ENCODE measurements at places on chromosomes 1 and 21.

DNA sequence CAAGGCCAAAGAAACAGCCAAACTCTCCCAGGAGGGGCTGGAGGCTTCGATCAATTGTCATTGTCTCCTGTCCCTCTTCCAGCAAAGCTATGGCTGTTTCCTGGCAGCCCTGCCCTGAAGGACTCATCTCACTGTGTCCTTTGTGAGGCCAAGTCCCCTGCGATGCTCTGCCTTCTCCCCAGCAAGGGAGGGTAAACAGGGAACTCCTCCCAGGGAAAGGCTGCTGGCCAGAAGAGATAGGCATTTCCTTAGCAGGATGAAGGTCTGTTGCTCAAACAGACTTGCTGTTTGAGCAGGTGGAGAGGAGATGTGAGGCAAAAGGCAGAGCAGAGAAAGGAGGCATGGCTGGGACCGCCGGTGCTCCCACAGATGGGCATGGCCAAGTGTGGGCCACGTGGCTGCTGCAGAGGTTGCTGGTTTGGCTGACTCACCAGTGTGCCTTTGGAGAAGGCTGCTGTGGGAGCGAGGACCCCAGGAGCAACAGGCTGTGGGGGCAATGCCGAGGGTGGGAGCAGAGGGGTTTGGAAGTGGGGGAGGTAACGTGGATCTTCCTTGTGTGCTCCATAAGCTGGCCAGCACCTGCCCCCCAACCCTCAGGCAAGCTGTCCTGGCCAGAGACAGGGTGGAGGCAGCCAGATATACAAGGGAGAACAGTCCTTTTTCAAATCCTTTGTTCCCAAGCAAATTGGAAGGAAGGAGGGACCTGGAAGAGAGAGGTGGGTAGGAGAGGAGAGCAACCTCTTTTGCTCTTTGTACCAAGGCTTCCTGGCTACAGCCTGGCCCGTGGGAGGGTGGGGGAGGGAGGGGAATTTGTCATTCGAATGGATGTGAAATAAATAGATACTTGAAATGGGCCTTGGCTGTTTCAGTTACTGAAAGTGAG is 449.8 kb downstream of the SIPA1L2 start:
- no peak for DNase-seq

DNA sequence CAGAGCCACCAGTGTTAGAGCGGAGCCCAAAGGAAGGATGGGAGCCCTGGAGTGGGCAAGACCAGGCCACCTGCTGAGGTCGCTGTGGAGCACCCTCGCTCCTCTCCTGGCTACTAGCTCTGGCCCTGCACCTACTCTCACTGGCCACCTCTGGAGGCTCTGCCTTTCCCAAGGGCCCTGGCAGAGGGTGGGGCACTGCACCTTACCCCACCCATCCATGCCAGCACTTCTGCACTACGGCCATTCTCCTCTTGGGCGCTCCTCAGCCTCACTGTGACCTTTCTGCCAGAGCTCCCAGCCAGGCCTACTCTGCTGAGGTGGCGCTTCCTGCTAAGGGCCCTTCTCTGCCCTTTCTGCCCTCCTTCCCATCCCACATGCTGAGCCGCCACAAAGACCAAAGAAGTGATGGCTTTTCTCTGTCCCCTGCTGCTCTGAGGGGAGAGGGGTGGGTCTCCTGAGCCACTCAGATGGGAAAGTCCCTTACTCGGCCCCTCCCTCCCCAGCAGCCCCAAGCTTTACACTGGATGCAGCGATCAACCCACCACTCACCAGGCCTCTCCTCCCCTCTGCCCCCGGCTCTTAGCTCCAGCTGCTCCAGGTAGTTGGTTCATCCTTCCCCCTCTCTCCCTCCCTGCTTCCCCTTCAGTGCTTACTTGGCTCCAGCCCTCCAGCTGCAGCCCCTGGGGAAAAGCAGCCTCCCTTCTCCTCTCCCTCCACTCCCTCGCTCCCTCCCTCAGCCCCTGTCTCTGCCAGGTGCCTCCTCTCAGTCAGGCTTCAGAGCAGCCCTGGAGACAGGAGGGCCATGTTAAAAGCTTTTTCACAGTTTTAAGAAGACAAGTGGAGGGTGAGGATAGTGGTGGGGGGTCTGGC is 14.8 kb upstream of the TMEM222 start:
- no peak for DNase-seq

DNA sequence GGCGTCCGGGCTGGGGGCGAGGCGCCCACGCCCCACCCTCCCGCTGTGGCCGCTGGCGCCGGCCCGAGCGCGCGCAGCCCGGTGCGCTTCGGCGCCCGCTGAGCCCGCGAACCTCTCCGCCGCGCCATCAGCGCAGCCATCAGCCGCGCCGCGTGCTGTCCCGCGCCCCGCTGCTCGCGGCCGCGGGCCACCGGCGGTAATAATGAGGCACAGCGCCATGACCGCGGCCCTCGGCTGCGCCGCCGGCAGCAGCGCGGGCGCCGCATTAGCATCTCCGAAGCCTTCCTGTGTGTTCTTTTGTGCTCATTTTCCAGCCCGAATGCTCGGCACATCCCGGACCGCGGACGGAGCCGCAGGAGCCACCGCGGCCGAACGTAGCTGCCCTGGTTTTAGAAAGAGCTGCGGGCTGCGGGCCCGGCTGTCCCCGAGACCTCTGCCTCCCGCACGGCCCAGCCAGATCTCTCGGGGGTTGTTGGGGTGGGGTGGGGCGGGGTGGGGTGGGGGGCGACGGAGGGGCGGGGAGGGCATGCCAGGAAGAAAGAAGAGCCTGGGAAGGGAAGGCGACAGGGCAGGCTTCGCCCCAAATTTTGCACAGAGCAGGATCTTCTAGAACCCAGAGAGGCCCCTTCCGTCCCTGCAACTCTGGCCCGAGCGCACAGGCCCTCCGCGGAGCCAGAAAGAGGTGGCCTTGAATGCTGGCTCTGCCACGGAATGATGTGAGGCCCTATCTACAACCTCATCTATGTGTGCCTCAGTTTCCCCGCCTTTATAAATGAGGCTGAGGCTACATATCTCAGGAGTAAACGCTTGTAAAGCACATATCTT is 55.3 kb downstream of the RRAGC start:
- DNase-seq = no peak

- no peak for DNase-seq
These were observed 314.0 kb downstream of the LMO4 start for GRCh38 chr1:87642581-87643221.

- no peak for DNase-seq
These were observed 40.4 kb upstream of the MPC2 start for GRCh38 chr1:167977245-167977644.

Data from activated gamma-delta T cell (primary cell).